Nephron progenitor cell (in vitro differentiated cells): ENCODE measurements at places on chromosomes 1 and 21.

- H3K4me3 ChIP-seq = no peak overlapping the region
- H3K27ac ChIP-seq = peak overlapping the region; percentile 16
- no peaks in the 10 kb centered on the region for H3K27me3 ChIP-seq
- H3K36me3 ChIP-seq = no peaks in the 10 kb centered on the region
- no peak for DNase-seq
- peaks cover 21% of the 10 kb centered on the region for H3K4me1 ChIP-seq
These were observed 62.0 kb upstream of the ST6GALNAC3 start for GRCh38 chr1:76012341-76013205.

GRCh38 chr21:28436286-28436932 lies 556.3 kb downstream of the LTN1 start:
- H3K4me1 ChIP-seq = no peaks in the 10 kb centered on the region
- DNase-seq = no peak
- H3K4me3 ChIP-seq = no peak overlapping the region
- H3K36me3 ChIP-seq = no peaks in the 10 kb centered on the region

DNA sequence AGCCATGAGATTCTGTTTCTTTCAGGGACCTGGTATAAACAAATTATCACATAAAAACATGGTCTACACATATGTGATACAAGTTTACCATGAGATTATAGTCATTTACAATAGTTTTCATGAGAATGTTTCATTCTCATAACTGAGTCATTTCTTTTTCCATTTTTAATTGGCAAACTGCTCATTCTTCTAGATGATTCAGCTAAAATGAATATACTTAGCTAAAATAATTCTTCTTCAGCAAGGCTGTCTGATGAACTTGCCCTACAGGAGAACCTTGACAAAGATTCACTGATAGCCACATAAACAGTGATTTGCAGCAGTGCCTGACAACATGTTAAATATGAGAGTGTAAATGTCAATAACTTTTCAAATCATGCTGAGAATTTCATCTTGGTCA lies 253.2 kb downstream of the FMN2 start:
- DNase-seq = no peak
- no peak overlapping the region for H3K27ac ChIP-seq
- peaks cover 9% of the 10 kb centered on the region for H3K27me3 ChIP-seq
- no peaks in the 10 kb centered on the region for H3K36me3 ChIP-seq
- no peak overlapping the region for H3K4me3 ChIP-seq

- peaks cover 6% of the 10 kb centered on the region for H3K27me3 ChIP-seq
- H3K36me3 ChIP-seq = no peaks in the 10 kb centered on the region
- H3K4me1 ChIP-seq = peaks cover 53% of the 10 kb centered on the region
- peak; percentile 31 for DNase-seq
- H3K27ac ChIP-seq = peak overlapping the region; percentile 34
These were observed 1.4 kb downstream of the APP start for GRCh38 chr21:26169061-26169610.

DNA sequence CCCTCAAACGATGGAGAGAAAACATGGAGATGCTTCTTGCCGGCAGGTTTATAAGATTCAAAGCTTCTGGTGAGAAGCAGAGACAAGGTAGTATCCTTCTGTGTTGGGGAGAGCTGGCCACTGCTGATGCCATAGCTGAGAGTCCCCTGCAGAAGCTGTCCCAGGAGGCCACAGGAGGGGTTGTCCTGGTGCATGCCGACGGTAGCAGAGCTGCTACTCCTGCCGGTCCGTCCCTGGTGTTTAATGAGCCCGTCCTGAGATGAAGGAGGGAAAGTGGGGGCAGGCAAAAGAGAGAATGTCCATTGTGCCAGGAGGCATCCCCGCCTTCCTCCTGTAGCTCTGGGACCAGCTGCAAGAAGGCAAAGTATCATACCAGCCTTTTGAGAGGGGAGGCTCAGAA lies 10.4 kb upstream of the C2CD2 start:
- H3K4me1 ChIP-seq = peaks cover 78% of the 10 kb centered on the region
- peaks cover 25% of the 10 kb centered on the region for H3K27me3 ChIP-seq
- DNase-seq = no peak
- H3K4me3 ChIP-seq = no peak overlapping the region

DNA sequence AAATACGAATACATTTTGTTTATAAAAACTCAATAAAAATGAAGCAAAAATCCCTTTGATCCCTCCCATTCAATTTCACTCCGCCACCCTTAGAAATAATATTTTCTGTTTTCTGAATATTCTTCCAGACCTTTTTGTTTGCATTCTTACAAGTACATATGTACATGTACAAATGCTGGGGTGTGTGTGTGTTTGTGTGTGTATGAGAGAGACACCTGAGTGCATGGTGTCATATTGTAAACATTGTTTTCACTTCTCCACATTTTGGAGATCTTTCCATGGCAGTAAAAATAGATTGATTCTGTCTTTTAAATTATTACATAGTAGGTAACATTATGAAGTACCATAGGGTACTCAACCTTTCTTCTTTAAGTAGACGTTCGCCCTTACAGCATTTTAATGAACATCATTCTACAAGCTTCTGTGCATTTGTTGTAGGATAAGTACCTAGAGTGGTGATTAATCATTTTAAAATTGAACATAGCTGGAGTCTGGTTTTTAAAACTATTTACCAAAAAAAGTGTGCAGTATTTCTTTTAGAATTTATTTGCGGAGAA lies 1.3 kb upstream of the MPC2 start:
- H3K27me3 ChIP-seq = peaks cover 3% of the 10 kb centered on the region
- H3K4me3 ChIP-seq = peak overlapping the region; percentile 94
- H3K4me1 ChIP-seq = peaks cover 30% of the 10 kb centered on the region
- H3K36me3 ChIP-seq = peaks cover 20% of the 10 kb centered on the region

DNA sequence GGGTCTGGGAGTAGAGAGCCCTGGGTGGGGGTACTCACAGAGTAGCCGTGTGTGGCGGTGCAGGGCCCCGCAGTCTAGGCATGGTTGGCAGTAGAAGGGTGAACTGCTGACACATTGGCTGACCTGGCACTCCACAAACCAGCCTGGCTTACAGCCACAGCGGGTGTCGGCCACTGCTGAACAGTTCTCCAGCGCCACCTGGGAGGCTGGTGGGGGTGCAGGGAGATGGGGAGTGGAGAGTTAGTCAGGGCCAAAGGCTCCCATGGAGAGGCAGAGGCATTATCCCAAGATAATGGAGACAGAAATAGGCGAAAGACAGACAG lies 1.5 kb downstream of the TNFRSF25 start:
- H3K27me3 ChIP-seq = peaks cover 46% of the 10 kb centered on the region
- no peak overlapping the region for H3K4me3 ChIP-seq
- no peak overlapping the region for H3K27ac ChIP-seq
- no peak for DNase-seq
